SW480 (cell line): ENCODE measurements at places on chromosomes 5 and 9.
A peak's percentile ranks its signal among the peaks of the same experiment; 100 is the strongest.

- peak; percentile 61 for DNase-seq
Measured at GRCh38 chr5:62720031-62720441, 141.4 kb downstream of the LRRC70 start.

- DNase-seq: no peak
Measured at GRCh38 chr5:43190755-43191603, 1.0 kb upstream of the NIM1K start.

GRCh38 chr5:174272671-174273070 lies 227.2 kb downstream of the NSG2 start:
- DNase-seq: no peak

DNA sequence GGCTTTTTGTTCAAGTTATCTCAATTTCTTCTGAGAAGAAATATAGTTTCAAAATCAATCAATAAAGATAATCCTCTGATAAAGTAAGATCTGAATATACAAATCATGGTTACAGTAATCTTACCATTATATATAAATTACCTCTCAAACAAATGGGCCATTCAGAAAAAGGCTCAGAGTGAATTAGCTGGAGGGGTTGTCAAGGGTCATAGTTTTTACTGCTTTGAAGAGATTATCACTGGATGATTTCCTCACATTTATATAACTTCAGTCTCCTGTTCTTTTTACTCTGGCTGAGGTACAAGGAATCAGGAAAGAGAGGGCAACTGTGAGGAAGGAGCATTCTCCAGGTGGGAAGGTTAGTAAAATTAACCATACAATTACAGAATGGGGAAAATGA lies 148.6 kb upstream of the ELL2 start:
- DNase-seq: no peak

GRCh38 chr9:20564650-20565049 lies 57.6 kb downstream of the MLLT3 start:
- DNase-seq: no peak

GRCh38 chr5:134794082-134794481 lies 35.5 kb downstream of the DDX46 start:
- no peak for DNase-seq

- DNase-seq: no peak
Measured at GRCh38 chr5:54643685-54644106, 126.1 kb downstream of the SNX18 start.

GRCh38 chr9:71921190-71921814 lies 9.9 kb downstream of the C9orf85 start:
- DNase-seq: no peak

DNA sequence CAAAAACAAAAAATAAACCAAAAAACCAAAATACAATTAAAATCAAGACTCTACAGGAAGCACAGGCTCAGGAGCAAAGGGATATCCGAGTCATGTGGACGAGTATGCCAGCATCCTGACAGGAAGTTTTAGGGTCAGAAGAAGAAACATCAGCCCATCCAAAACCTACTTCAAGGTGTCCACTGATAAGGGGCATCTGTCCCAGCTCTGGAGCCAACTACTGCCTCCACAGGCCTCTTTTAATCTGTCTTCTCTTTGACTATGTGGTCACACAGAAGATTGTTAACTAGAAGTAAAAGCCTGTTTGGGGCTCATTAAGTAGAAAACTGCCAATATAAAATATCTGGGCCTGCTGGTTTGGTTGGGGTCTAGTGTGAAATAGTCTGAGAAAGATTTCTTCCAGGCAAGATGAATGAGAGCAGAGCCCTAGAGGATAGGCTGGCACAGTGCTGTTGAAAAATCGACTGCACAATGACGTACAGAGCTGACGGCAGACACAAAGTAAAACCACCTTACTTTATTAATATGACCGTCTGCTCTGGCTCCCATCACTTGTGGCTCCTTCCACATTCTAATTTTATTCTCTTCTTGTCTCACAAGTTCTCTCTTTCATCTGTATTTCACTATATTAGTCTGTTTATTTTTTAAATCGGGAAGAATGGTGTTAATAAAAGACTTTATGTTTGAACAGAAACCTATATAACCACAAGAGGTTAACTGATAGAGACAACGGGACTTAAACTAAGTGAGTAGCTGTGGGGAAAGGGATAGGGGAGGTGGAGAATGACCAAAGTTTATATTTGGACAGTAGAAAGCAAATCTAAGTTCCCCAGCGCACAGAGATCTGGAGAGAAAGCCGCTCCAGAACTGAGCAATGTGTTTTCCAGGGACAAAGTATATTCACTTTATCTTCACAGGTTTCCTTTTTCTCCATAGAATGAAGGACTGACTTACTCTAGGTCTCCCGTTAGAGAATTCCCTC lies 22.9 kb upstream of the MSH3 start:
- DNase-seq: no peak

GRCh38 chr9:109401169-109401989 lies 80.5 kb upstream of the EPB41L4B start:
- DNase-seq: peak; percentile 31

DNA sequence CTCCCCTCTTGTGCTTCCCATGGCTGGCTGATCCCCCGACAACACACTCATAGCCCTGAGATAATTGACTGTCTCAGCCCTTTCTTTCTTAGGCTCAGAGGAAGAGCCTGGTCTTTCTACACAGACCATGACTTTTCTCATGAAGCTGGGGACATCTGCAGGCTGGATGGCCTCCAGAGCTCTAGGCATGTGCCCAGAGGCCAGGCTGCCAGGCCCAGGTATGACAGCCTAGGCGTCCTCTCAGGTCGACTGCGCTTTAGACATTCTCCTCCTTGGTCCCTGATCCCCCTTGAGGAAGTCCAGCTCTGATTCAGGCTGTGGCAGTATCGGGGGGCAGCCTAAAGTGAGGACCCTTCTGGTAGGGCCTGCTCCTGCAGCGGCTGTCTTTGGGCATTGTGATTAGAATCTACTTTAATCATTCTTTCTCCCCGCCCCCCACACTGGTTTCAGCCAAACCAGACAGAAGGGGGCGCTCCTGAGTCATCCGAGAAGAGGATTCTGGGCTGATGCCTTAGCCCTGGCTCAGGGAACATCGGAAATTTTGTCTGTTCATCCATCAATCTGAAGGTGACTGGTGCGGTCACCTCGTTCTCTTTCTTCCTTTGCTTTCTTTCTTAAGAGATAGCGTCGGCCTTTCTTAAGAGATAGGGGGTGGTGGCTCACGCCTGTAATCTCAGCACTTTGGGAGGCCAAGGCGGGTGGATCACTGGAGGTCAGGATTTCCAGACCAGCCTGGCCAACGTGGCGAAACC lies 66.5 kb upstream of the HSPA9 start:
- DNase-seq: peak; percentile 69

GRCh38 chr5:154593071-154593470 lies 115.0 kb upstream of the HAND1 start:
- no peak for DNase-seq

DNA sequence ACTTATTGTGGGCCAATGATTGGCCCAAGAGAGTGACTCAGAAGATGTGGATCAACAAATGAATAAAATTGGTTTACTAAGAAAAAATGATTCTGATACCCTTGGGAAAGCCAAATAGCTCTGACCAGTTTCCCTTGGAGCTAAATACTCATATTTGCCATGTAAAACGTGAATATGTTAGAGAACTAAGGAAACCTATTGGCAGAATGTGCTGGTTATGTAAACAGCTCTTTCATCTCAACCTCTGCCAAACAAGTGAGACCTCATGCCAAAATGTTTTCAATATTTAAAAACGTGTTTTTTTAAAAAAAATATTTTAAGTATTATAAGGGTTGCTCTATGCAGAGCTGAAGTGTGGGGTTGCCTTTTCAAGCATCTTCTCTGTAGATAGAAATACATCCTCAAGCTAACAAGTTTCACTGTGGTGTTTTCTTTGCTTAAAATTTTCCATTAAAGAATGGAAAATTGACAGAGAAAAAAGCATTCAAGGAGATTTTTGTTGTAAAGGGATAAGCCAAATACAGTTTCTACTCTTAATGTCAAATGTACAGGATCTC lies 186.9 kb upstream of the TUT7 start:
- DNase-seq: no peak

DNA sequence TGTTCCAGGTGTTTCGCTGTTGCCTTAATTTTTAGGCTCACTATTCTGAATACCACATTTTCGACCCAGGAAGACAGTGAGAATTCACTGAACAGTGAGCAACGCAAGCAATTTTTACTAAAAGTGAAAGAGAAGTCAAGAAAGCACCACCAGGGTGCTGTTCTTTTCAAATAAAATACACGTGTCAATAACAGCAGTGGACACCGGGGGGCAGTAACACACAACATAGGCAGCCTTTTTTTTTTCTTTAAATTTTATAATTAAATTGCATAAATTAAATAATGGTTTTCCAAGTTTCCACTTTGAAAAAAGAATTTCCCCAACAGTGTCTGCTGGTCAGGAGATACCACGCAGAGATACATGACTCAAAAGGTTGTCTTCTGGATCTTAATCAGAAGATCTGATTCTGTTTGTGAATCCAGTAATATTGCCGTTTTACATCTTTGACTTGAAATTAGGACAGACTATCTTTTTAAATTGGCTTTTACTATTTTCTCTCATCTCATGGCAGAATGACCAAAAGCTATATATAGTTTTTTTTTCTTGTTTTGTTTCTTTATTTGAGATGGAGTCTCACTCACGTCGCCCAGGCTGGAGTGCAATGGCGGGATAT lies 47.1 kb upstream of the SH3GL2 start:
- DNase-seq: peak; percentile 18

DNA sequence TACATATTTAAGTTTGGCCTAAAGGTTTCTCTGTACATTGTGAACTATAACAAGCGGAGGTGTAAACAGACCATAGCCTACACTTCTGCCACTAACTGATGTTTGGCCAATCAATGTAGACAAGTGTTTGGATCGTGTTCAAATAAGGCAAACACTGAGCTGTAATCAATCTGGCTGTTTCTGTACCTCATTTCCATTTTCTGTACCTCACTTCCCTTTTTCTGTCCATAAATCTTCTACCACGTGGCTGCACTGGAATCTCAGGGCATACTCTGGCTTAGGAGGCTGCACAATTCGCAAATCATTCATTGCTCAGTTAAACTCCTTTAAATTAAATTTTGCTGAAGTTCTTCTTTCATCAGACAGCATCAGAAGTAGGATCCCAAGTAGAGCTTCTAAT lies 140.9 kb downstream of the SLC25A46 start:
- DNase-seq: no peak

GRCh38 chr9:15553528-15553898 lies 670 bp downstream of the CCDC171 start:
- DNase-seq: no peak

DNA sequence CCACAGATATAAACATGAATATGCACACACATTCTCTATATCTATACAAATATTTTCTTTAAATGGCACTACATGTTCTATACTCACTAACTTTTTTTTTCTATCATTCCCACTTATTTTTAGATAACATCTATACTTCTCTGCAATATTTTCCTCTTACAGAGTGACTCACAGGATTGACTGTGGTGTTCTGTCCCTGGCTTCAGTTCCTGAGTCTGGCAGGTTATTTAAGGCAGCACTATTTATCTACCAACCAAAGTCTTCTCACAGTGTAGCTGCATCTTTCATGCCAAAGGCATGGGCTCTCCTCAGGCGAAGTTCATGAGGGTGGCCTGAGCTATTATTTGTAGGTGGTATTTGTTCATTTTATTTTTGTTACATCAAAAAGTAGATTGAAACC lies 409.0 kb downstream of the PRR16 start:
- DNase-seq: no peak

GRCh38 chr9:7402334-7403027 lies 397.1 kb downstream of the DMAC1 start:
- no peak for DNase-seq

- peak; percentile 40 for DNase-seq
Measured at GRCh38 chr5:151684690-151685361, 1.9 kb downstream of the SPARC start.

- no peak for DNase-seq
Measured at GRCh38 chr5:54632131-54632701, 114.7 kb downstream of the SNX18 start.

- no peak for DNase-seq
Measured at GRCh38 chr9:106798016-106798799, 64.8 kb upstream of the ZNF462 start.

- DNase-seq: peak; percentile 16
Measured at GRCh38 chr9:94885854-94886447, 159.5 kb downstream of the AOPEP start.

DNA sequence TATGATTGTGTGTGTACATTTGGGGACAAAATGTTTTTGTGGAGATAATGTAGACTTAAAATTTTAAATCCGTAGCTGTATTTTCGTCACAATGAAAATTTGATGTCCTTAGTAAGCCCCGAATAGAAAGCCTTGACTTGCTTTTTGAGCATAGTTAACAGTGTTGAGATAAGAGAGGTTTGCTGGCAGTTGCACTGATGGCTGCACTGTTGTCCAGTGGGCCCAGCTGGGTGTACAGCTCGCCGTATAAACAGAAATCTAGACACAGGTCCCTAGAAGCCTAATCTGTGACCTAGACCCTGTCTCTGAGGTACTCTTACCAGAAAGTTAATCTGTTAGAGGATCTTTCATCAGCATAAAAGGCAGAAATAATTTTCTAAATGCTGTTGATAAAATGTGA lies 271.3 kb upstream of the DMRT1 start:
- DNase-seq: no peak

DNA sequence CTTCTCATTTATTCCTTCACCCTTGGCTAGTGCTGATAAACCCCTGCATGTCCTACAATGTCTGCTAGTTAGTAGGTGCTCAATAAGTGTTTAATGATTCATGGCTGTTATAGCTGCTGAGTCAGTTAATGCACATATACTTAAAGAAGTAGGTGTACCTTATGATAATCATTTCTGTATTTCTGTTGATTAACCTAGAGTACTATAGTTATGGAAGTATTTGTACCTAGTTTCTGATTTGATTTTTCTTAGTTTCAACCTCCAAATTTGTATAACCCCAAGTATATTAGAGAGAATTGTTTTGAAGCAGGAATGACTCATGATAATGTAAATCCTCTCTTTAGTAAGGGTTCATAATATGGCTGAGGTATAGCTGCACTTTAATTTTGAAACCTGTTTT lies 8.9 kb downstream of the SMAD5 start:
- DNase-seq: no peak

DNA sequence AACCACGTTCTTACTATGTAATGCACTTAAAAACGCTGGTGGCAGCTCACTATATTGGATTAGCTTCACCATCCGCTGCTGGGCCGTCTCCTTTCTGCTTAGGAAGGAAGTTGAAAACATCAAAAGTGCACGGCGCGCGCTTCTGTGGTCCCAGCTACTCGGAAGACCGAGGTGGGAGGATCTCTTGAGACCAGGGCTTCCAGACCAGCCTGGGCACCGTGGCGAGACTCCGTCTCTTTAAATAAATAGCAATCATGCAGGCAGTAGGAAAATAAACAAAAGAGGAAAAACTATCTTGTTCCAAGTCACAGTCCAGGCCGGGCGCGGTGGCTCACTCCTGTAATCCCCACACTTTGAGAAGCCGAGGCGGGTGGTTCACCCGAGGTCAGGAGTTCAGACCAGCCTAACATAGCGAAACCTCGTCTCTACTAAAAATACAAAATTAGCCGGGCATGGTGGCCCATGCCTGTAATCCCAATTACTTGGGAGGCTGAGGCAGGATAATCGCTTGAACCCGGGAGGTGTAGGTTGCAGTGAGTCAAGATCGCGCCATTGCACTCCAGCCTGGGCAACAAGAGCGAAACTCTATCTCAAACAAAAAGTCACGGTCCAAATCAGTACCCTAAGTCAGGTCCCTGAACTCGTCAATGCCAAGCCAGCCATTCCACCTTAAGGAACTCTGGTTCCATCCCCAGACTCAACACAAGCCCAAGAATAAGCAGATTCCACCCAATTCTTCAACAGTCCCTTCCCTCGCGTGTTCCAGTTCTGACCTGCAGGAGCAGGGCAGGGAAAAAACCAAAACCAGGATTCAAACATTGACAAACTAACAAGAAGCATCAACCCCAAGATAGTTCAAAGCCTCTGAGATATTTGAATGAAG lies 1.0 kb upstream of the GOLGA1 start:
- peak; percentile 15 for DNase-seq

GRCh38 chr5:171499611-171500010 lies 80.2 kb downstream of the FGF18 start:
- no peak for DNase-seq
